SW 1271 (cell line): ENCODE measurements at places on chromosomes 4 and X.

DNA sequence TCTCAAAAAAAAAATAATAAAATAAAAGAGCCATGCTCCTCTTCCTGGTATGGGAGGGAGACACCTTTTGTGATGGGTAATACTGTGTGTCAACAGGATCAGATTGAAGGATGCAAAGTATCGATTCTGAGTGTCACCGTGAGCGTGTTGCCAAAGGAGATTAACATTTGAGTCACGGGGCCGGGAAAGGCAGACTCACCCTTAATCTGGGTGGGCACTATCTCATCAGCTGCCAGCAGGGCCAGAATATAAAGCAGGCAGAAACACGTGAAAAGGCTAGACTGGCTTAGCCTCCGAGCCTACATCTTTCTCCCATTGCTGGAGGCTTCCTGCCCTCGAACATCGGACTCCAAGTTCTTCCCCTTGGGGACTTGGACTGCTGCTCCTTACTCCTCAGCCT lies 95.4 kb downstream of the SHOX start:
- DNase-seq, result no peak

DNA sequence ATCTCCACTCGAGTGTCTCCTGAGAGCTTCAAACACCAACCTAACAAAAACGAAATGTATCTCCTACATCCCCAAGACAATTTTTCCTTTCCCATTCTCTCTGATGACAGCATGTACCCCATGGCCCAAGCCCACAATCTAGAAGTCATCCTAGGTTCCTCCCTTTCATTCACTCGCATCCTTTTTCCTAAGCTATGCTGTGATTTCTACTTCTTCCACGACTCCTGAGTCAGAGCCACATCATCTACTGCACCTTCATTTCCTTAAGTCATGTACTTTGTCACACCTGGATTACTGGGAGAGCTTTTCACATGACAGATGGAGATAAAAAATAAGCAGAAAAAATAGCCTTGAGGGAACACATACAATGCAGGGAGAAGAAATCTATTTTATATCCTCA lies 20.1 kb downstream of the C4orf36 start:
- DNase-seq, result no peak

DNA sequence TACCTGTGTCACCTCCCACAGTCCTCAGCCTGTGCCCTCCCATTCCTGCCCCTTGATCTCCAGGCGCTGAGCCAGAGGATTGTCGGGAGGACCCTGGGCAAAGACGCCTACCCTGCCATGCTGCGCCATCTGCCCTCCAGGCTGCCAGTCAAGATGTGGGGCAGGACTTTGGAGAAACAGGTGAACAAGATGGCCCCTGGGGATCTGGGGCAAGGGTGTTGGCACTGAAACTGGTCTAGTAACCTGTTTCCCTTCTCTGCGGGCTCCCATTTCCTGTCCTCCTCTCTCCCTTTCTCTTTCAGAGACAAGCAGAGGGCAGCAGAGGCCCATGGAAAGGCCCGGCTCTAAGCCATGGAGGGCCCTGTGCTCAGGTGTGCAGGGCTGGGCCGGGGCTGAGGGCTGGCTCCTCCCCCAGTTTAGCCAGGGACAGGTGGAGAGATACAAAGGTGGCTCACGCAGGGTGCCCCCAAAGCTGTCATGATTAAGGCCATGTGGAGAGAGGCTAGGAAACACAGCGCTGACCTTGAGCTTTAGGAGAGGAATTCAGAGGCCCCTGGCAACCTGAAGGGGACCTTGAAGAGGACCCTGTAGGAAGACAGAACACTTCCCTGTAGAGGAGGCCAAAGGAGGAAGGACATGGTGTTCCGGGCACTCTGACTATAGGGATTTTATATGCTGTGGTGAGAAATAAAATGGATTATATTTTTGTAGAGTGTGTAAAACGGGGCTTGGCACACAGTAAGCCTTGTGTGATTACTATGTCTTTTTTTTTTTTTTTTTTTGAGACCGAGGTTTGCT lies at the start of gene GLOD5:
Gene GLOD5, plus strand, starts transcription at position 74 of the 798 bp plus-strand sequence. Its CDS starts 44 bp downstream, at position 118.
- no peak for DNase-seq

DNA sequence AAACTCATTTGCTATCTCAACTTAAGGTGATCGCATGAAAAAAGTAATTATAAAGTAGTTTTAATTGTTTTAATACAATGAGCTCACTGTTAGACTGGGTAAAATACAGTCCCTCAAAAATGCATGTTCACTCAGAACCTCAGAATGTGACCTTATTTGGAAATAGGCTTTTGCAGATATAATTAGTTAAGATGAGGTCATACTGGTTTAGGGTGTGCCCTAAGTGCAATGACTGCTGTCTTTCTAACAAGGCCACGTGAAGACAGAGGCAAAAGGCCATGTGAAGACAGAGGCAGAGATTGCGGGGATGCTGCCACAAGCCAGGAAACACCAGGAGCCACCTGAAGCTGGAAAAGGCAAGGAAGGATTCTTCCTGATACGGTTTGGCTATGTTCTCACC lies 262.1 kb downstream of the NKX6-1 start:
- no peak for DNase-seq

DNA sequence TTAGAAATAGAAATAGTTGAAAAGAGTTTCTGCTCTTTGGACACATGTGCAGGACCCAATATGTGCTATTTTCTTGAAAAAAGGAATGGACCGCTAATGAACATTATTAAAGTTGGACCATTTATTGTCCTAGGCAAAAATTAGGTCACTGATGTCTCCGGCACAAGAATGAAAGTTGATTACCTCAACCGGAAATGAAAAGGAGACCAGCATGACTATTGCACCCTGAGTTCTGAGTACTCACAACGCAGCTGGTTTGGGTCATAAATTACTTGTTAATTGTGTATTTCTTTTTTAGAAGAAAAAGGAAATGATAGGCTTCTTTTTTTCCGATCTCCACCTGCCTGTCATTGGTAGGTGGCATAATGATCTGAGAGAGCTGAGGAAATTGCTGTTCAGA lies 232.7 kb downstream of the ARHGAP24 start:
- DNase-seq, result no peak

DNA sequence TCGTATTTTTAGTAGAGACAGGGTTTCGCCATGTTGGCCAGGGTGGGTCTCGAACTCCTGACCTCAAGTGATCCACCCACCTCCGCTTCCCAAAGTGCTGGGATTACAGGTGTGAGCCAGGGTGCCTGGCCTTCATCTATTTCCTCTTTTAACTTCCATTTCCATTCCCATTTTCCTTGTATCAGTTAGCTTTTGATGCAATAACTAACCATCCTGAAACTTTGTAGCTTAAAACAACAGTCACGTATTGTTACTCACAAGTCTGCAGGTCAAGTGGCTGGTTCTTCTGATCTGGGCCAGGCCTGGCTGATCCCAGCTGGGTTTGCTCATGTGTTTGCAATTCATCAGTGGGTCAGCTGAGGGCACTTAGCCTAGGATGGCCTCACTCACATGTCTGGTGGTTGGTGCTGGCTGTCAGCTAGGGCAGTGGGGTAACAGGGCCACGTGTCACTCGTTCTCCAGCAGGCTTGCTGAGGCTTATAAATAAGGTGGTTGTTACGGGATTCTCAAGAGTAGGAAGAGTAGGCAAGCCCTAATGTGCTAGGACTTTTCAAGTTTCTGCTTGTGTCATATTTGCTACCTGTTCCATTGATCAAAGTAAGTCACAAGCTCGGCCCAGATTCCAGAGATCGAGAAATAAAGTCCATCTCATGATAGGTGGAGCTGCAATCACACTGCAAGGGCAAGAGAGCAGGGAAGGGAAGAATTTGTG lies 88.2 kb downstream of the SOWAHB start:
- no peak for DNase-seq

DNA sequence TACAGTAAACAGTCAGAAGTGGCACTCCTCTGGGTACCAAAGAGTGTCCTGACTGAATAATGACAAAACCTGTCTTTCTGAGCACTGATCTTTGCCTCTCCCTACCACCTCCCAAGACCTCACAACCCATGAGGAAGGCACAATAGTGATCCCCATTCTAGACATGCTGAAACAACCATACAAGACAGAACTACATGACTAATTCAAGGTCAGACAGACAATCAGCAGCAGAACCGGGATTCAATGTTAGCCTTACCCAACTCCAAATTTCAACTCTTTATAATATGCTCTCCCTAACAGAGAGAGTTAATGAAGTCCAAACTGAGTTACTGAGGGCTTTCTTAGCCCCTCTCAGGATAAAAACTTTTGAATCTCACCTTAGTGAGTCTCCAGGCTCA lies 71.0 kb downstream of the IRF2 start:
- no peak for DNase-seq

DNA sequence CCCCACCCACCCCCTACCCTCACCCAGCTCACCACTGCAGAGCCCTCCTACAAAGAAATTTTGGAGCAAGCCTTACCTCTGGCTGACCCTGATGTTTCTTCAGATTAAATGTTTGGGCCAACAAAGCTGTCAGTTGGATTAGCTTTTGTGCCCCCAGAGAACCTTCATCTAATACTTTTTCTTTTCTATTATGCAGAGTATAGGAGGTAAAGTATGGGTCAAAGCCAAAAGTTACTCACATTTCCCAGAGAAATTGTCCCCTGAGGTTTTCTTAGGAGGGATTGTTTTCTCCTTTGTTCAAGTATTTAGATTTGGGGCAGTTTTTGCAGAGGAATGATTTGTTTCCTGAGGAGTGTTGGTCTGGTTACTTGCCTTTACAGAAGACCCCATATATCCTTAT lies 69.5 kb downstream of the AASDH start:
- DNase-seq, result no peak

DNA sequence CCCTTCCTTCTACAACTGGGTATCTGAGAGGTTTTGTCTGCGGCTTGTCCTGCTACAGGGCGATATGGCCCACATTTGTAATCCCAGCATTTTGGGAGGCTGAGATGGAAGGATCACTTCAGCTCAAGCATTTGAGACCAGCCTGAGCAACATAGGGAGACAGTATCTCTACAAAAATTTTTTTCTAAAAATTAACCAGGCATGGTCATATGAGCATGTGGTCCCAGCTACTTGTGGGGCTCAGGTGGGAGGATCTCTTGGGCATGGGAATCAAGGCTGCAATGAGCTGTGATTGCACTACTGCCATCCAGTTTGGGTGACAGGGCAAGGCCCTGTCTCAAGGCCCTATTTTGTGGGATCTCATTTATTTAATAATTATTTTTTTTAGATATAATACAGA lies 420.6 kb upstream of the PABPC4L start:
- DNase-seq, result no peak

GRCh38 chr4:74996996-74997395 lies 64.1 kb downstream of the PARM1 start:
- DNase-seq, result no peak

DNA sequence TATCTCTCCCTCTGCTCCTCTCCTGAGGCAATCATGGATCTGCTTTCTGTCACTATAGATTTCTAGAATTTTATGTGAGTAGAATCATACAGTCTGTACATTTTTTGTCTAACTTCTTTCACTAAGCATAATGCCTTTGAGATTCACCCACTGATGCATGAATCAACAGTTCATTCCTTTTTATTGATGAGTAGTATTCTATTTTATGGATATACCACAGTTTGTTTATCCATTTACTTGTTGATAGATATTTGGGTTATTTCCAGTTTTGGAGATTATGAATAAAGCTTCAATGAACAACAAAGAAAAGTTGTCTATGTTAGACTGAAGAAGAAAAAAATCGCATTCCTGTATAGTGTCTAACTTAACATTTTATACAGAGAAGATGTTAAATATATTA lies 30.5 kb downstream of the PHKA1 start:
- DNase-seq, result no peak

DNA sequence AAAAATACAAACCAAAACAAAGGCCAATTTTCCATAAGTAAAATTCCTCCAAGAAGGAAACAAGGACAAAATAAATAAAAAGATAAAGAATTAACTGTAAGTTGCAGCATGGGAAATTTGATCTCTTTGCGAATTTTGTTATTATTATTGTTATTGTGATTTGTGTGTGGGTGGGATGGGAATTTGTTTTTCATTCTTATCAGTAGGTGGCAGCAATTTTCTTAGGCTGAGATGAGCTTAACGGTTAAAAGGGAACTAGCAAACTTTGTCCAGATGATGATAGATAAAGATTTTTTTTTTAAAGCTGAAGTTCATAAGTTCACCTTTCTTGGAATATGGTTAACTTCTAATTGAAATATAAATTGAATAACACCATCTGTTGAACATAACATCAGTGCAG lies 83.2 kb upstream of the IL1RAPL2 start:
- no peak for DNase-seq

DNA sequence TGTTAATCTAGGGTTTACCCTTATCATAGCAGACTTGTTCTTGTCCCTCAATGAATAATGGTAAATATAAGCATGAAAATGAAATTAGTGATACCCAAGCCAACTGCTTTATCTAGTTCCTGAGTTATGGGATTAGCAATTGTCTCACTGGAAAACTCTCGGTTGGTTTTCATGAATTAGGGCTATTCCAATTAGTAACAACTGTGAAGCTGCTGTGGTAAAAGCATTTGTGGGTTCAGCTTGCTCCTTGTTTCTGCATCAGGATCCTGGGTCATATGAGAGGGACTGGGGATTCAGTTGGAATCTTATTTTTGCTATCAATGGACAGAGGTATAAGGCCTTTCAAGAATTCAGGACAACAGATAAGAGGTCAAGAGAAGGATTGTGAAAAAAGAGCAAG lies 50.2 kb downstream of the DCX start:
- no peak for DNase-seq

DNA sequence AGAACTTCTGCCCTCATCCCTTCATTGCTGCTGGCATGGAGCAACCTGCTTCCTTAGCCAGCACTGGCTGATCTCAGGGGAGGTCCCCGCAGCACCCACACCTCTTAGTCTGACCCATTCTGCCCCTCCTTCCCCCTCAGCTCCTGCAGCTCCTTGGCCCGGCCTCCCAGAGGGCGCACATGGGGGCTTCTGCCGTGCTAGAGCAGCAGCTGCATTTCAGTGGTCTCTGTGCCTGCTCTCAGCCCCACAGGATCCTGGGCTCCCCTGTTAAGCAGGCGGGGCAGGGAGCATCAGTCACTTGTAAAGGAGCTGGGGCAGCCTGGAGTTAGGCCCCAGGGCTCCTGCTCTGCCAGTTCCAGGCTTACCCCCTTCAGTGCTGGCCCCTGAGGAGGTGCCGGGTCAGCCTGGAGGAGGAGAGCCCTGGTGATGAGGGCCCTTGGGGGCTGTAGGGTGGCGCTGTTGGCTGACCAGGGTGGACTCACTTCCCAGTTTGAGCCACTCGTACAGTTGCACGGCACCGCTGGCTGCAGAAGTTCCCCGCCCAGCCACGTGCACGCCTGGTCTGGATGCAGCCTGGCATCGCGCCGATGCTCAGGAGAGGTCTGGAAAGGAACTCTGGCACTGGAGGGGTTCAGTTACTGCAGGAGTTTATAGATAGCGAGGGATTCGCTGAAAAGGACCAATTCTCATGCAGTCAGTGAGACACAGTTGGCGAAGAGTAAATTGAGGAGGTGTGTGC lies 85.1 kb upstream of the PSAPL1 start:
- no peak for DNase-seq
